Stimulated activated CD8-positive, alpha-beta memory T cell treated with anti-CD3 and anti-CD28 coated beads, Interleukin-2, amount 100 ng/mL, for 1 hour (primary cell): ENCODE measurements at places on chromosomes 2 and 18.

GRCh38 chr2:241153616-241154015 is 3.3 kb downstream of the PPP1R7 start:
- no peak for DNase-seq

GRCh38 chr2:223692191-223692947 is 90.2 kb upstream of the SCG2 start:
- DNase-seq = no peak

DNA sequence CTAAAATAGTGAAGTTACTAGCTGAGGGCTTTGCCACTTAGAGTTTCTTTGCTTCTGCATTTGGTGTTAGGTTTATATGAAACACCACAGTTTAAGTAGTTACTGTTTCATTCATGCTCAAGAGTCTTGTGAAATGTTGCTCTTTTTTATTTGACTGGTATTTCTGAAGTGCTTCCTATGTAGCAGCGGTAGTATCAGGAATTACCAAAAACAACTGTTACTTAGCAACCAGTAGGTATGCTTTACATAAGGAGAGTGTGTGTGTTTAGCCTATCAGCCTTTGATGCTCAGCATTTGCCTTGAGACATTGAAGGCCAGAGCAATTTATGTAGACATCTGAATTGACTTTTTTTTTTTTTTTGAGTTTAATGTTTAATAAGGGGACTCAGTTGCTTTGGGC is 3.6 kb downstream of the DIS3L2 start:
- DNase-seq = no peak

- no peak for DNase-seq
Observed at GRCh38 chr18:68152770-68153169, 562.1 kb downstream of the TMX3 start.

DNA sequence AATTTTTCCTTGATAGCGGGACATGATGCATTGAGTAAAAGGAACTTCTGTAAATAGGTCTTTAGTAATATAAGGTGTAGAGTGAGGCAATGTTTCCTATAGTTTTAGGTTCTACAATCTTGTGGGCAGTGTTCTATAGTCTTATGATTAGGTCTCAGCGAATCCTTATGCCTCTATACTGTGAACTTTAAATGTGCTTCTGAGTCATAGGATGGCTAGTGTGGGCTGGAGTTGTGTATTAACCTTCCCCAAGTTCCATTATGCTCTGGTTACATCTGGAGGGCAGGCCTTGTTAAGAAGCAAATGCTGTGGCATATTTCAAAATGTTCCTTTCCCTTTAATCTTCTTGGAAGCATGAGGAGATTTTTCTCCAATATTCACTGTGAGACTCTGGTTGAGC is 73.5 kb downstream of the ROCK2 start:
- no peak for DNase-seq
